ENCODE measurements at places on chromosomes 12 and 14.

GRCh38 chr12:11136075-11136474, 1.6 kb upstream of the TAS2R30 start:
- DNase-seq, result no peak

DNA sequence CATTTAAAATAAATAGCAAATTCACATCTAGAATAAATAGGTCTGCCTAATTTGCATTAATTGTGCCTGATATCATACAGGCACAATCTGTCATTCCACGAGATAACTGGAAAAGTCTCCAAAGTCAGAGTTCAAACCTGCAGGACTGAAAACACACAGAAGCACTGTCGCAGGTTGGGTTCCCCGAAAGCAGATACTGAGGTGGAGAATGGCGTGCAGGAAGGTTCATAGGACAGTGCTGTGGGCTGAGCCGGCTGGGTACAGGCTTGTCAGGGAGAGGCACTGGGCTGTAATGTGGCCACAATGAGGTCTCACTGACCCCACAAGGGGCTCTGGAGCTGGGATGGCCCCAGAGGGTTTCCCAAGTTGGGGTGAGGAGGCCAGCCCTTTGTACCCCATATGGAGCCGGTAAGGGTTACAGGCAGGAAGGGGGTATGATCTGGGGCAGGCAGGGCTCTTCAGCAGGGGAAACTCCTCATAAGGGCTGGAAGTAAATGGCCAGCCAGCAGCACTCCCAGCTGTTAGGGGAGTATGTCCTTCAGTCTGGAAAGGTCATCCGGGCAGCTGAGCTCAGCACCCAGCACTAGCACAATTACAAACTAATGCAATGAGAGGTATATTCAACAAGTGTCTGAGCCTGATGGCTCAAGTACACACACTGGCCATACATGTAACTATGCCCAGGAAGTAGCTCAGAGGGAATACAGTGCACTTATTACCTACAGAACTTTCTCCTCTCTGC, 68.5 kb downstream of the NT5DC3 start:
- no peak for DNase-seq

- DNase-seq, result no peak
These were observed 14.3 kb downstream of the CHGA start for GRCh38 chr14:92937051-92937937.

DNA sequence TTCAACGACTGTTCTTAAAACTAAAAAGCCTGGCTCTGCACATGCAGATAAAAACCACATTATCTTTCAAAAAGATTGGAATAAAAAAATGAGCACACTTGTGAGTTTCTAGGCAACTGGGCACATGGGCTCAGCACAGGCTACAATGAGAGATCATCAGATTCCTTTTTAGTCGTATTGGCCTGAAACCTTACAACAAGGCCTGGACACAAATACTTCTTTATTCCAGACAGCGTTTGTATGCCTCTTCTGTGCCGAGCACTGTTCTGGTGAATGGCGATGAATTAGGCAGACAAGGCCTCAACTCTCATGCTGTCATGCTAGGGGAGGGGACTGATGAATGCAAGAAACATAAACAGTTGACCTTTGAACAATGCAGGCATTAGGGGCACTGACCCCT, 463.0 kb downstream of the AACS start:
- no peak for DNase-seq

DNA sequence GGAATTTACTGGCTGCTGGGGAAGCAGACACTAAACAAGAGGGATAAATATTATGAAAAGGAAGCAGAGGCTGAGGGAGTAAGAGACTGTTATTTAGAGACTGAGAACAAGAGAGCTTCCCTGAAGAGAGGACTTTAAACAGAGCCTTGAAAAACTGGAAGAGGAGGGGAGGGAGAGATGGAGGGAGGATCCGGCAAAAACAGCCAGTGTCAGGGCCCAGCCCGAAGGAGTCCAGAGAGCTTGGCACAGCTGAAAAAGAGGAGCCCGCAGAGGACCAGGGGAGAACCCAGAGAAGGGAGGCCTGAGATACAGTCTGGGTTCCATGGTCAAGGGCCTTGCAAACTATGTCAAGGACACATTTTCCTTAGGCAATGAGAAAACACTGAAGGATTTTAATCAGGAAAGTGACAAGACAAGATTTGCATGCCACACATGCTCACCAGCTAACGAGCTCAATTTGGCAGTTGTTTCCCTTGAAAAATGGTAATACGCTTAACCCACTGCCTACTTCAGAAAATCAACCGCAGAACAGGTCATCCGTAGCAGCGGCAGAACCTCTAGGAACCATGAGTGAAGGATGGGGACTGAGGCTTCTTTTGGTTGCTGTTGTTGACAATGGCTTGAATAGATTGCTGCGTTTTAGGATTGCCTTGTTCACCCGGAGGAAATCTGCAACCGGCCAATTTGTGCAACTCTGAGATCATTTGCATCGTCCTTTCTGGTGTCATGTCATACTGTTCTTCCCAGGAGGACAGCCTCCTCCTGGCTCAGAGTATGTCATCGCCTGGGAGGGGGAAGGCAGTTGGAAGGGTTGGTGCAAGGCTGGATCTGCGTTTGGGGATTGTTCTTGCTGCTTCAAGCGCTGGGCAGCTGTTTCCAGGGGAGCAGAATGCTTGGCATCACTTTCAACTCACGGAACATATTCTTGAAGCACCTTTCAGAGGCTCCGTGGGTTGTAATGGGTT, 108.2 kb downstream of the PRMT8 start:
- no peak for DNase-seq

Measured in GM13977 (cell line).